ENCODE measurements at places on chromosomes 13 and 19.

GRCh38 chr13:44748439-44748838 lies 172.3 kb upstream of the TSC22D1 start:
- DNase-seq, result no peak

GRCh38 chr19:45769821-45770191 lies 754 bp upstream of the SIX5 start:
- no peak for DNase-seq

DNA sequence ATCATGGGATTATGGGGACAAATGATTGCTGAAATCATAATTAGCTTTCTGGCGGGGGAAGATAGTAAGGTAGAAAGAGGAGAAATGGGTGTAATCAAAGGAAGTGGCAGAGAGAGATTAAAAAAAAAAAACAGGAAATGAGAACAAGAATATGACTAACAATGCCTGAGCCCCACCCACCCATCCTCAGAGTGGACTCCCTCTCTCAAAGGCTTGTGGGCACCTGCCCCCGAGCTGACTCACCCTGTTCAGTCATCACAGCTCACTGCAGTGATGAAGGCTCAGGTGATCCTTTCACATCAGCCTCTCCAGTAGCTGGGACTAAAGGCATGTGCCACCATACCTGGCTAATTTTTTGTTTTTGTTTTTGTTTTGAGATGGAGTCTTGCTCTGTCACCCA lies 26.4 kb upstream of the TPT1 start:
- no peak for DNase-seq

- DNase-seq, result no peak
These were observed 477.3 kb downstream of the KLF12 start for GRCh38 chr13:73656863-73657262.

DNA sequence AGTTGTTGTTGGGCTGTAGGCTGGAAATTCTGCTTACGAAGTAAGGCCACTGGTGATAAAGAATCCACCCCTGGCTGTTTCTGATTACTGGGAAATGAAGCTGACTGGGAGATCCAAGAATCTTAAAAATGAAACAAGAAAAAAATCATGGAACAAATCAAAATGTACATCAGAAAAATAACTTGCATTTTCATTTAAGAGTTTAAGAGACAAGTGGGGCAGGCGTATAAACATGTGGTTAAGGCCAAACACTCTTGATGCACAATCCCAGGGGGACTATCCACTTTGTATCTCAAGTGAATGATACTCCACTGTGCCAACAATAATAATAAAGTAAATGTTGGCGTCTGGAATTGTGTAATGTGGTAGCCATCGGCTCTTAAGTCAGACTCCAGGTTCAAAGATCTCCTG lies 24.6 kb downstream of the ZMYM5 start:
- peak; percentile 49 for DNase-seq

Measured in DMS79 (cell line).